ENCODE measurements at places on chromosomes 2 and 18.

- DNase-seq, result no peak
Observed at GRCh38 chr2:189783451-189783926, 650 bp downstream of the ORMDL1 start.

- no peak for DNase-seq
Observed at GRCh38 chr2:6975988-6976387, 58.8 kb downstream of the RNF144A start.

DNA sequence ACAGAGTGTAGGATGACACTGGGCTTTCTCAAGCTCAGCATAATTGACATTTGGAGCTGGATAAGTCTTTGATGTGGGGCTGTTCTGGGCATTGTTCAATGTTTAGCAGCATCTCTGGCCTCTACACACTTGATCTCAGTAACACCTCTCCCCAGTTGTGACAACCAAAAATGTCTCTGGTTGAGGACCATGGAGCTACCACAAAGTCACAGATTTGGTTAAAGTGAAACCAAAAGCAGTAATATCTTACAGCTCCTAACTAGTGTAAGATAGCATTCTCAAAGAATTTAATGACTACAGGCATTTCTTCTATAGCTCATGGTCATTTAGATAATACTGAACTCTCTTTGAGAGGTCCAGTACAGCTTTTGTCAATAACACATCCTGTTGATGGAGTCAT, 23.4 kb upstream of the PAX3 start:
- DNase-seq, result no peak

DNA sequence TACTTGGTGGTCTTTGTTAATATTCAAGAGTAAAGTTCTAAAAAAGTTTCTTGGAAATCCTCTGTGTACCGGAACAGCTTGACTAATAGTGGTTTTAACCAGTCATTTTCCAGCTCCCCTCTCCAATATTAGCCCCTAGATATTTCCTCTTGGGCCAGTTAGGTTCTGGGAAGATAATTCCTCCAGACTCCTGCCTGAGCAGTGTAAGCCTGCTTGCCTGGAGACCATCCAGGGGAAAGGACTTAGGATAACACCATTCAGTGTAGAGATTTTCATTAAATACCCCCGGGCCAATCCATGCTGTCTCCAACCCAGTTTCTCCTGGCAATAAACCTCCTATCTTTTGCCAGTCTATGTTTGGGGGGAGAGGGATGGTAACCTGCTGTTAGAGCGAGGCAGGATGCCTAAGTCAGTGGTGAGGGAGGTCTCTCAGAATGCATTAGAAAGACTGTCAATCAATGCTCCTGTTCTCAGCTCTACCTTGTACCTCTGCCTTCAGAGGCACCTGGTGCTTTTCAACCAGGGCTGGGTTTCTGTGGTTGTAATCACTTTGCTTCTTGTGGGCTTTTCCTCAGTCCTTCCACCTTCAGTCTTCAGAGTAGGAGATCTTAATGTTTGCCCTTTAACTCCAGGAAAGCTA, 186.4 kb downstream of the RNF152 start:
- no peak for DNase-seq

DNA sequence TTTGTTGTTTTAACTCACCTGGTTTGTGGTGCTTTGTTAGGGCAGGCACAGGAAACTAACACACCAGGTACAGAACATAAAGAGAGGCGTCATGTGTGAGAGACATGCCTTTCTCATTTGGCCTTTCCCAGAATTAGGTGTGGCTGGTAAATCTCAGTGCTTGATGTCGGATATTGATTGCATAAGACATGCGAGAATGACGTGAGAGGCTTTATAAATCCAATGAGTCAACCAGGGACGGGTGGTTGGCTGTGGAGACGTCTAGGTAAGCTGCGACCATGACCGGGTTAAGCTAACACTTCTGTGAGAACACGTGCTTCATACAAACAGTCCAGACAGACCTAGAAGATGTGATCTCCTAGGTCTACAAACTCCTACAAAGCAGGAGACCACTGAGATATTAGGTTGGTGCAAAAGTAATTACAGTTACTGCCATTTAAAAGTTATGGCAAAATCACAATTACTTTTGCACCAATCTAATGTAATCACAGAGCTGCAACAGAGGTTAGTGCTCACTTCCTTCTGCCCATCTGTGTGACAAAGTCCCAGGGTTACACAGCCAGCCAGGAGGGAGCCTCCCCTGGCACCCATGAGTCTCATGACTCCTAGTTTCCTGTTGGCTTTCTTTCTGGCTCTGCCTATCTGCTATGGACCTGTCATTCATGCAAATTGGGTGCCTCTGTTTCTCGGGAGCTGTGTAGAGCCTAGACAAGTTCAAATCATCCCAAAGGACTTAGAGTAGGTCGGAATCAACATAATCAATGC, 98.9 kb upstream of the ATP8B1 start:
- DNase-seq, result no peak

GRCh38 chr2:234403074-234403473, 93.8 kb downstream of the ARL4C start:
- no peak for DNase-seq

DNA sequence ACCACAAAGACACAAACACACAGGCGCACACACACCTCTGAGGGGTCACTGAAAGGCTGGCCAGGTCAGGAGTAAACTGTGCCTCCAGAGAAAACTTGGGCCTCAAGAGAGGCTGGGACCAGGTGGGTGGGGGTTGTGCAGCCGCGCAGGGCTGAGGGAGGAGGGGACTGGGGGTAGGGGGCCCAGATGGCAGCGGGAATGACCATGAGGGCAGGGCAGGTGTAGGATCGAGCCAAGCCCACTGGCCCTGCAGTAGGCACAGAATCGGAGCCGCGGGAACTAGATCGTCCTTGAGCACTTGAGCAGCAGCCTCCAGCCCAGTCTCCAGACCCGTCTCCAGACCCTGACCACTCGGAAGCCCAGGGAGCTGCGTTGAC, 36.8 kb downstream of the ANKMY1 start:
- DNase-seq, result no peak

- no peak for DNase-seq
Observed at GRCh38 chr18:37577051-37577611, 11.5 kb upstream of the CELF4 start.

GRCh38 chr18:75070625-75071483, 138.1 kb downstream of the PTGR3 start:
- DNase-seq, result peak; percentile 57

DNA sequence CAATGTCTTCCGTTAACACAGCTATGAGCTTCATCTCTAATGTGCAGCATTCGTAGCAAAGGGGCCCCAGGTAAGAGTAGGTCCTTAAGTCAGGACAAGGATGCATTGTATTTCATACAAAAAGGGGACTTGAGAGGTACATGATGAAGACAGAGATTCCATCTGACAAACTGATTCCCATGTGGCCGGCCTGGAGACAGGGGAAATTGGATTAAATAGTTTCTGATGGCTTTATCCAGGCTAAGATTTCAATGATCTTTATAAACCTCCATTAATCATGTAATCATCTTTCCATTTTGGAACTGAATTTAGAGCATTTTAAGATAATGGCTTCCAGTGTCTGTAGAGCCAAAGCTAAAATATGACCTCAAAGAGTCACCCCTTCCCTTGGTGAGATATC, 111.3 kb downstream of the NCKAP5 start:
- DNase-seq, result no peak

DNA sequence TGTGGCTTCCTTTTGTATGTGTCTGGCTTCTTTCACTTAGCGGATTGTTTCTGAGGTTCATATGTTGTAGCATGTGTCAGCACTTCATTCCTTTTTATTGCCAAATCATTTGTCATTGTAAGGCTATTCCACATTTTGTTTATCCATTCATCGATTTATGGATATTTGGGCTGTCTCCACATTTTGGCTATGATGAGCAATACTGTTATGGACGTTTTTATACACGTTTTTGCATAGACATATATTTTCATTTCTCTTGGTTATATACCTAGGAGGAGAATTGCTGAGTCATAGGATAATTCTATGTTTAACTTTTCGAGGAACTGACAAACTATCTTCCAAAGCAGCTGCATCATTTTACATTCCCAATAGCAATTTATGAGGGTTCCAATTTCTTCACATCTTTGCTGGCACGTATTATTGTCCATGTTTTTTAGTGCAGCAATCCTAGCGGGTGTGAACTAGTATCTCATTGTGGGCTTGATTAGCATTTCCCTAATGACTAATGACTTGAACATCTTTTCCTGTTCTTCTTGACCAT, 48.1 kb upstream of the TBC1D8 start:
- no peak for DNase-seq

- DNase-seq, result no peak
Observed at GRCh38 chr2:22907330-22907729, 477.6 kb upstream of the KLHL29 start.

GRCh38 chr2:211133766-211134165, 577.4 kb downstream of the CPS1 start:
- no peak for DNase-seq

DNA sequence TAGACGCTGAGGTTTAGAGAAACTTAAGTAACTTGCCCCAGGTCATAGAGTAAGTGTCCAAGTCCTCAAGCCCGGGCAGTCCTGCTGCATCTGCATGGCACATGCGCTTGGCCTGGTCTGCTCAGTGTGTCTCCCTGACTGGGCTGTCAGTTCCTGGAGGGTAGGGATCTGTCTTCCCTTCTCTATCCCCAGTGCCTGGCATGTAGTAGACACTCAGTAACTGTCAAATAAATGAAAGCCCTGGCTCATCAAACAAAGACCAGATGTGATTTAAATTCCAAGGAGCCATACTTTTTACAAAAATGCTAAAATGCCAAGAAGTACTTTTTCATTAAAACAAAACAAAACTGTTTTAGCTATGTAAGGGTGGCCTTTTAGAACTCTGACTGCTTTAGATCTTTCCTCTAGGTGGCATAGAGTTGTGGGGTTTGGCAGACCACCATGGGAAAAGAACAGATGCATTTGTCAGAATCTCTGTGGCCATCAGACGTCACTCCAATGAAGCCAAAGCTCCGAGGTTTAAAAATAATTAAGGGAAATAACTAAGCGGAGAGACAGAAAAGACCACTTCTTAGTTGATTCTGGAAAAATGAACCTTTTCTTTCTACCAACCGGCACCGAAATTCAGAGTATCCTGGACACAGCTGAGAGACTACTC, 34.0 kb downstream of the EPAS1 start:
- no peak for DNase-seq

DNA sequence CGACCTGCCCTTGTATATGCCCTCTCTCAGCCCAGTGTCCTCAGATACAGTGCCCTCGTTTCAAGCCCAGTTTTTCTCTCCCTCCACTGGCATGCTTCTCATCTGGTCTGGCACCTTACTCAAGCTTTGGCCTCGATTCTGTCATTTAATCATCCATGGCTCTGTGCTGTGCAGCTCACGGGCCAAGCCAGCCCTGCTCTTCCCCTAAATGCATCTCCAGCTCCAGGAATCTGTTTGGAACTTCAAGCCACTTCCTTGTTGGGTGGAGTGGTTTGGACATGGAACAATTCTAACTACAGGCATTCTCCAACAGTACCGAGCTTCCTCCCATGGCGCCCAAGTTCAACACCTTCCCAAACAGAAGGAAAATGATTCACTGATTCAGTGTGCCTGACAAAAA, 76.7 kb upstream of the ZNF397 start:
- no peak for DNase-seq

DNA sequence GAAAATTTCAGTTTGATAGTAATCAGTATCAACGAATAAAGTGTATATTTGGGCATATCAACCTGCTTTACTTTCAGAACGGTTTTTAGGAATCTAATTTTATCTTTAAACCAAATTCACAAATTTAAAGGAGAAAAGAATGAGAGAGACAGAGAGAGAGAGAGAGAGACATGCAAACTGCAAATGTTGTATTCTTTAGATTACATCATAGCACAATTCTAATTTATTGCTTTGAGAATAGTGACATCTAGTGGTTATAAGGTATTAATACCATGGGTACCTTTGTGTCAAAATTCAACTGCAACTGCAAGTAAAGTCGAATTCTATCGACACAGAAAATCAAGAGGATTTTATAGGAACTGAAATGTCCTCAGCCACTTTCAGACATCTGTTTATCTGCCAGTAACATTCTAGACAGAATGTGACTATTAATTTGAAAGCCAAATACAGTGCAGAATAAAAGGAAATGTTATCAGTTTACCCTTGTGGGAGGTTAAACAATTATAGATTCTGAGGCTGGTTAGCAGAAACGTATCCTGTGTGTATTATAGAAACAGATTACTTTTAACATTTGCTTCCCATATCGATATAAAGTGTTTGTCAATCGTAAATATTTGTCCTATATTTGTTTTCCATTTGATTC, 529.8 kb upstream of the VRK2 start:
- no peak for DNase-seq

GRCh38 chr2:223076573-223076972, 24.6 kb downstream of the KCNE4 start:
- DNase-seq, result no peak

DNA sequence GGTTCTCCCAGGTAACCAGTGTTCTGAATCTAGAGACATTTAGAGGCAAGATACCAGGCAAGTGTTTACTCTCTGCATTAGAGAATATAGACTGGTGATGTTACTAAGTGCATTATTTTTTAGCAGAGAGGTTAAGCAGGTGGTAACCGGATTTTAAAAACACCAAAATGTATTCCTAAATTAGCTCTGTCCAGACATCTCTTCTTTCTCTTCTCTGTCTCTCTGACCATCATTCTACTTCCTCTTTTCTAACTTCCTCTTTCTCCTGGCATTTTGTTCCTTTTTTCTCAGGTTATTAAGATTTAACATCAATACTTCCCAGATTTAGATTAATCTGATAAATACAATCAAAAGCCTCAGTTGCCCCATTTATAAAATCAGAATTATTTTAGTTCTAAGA, 31.7 kb upstream of the DYNC1I2 start:
- no peak for DNase-seq

GRCh38 chr2:212385241-212385640, 153.4 kb downstream of the ERBB4 start:
- no peak for DNase-seq

GRCh38 chr2:241003369-241003768, 5.0 kb downstream of the SNED1 start:
- no peak for DNase-seq

- no peak for DNase-seq
Observed at GRCh38 chr2:228224410-228224809, 42.9 kb upstream of the SPHKAP start.

DNA sequence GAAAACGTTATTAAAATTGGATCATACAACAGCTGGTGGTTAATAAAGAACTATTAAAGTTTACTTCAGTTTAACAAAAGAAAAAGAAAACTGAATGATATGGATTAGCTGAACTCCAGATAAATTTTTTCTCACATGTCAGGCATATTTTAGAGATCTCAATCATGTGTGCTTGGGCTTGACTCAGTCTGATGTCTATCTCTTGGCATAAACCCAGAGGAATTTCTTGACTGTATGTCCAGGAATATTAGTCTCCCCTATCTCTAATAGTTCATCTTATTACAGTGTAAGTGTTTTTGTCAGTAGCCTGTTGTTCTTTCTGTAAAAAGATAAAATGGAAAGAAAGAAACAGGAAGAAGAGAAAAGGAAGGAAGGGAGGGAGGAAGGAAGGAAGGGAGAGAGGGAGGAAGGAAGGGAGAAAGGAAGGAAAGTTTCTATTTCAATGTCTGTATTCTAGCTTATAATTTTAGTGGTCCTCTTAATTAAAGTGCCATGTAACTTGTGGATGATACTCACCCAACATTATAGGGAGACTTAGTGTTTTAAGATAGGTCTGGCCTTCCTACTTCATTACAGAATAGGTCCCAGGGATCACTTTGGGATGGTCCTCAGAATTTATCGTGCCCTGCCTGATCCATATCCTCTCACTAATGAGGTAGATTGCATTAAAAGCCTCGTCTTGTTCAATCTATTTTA, 99.7 kb upstream of the UGP2 start:
- DNase-seq, result no peak
